ENCODE measurements at places on chromosomes 5 and 9.

GRCh38 chr5:159788835-159789331, 127.4 kb upstream of the ADRA1B start:
- no peak for DNase-seq

GRCh38 chr9:93907551-93908199, 47.5 kb downstream of the BARX1 start:
- no peak for DNase-seq

DNA sequence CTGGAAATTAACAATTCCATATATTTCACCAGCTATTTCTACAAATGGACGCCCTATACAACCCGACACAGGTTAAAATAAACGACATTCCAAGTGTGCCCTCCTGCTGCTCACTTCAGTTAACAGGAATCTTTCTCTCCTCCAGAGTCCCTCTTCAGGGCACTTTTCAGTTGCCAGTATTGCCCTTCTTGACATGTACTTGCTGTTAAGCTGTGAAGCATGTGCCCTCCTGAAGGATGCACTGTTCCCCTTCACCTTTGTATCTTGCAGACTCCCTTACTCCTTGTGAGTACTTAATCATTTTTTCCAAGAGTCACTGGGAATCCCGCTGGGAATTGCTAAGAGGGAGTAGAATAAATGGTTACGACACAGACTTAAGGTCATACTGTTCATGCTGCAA, 364.1 kb downstream of the CTNND2 start:
- no peak for DNase-seq

DNA sequence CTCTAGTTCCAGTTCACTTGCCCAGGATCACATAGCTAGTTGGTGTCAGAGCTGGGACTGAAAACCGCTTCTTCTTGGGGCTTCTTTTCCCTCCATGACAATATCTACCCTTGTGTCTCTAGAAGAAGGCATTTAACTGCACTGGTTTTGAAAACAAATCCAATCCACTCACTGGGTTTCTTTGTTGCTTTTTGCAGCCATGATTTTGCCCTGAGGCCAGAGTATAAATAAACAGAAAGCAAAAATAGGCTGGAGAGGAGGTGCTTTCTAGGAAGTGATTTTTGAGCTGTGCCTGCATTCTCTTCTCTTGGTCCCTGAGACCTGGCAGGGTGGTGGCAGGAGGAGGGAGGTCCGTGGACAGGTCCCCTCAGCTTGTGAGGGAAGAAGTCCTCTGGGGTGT, 6.9 kb upstream of the TRIO start:
- DNase-seq = no peak

GRCh38 chr5:6780802-6781391, 67.7 kb downstream of the TENT4A start:
- no peak for DNase-seq

GRCh38 chr5:149775785-149776184, 45.7 kb downstream of the PPARGC1B start:
- no peak for DNase-seq

DNA sequence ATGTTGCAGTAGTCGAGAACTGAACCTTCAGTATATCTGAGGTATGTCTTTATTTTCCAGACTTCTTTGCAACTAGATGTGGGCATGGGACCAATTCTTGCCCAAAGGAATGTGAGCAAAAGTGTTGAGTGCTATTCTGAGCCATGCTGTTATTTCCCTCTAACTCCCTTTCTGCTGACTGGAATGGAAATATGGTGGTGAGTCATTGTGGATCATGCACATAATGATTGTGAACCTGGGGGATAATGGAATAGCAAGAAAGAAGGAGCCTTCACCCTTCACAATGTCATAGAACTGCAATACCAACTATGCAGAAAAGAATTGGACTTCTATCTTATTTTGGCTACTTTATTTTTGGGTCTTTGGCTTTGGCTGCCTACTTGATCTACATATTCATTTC, 10.3 kb upstream of the DOCK2 start:
- no peak for DNase-seq

GRCh38 chr9:35691757-35692301, 2.1 kb upstream of the TPM2 start:
- no peak for DNase-seq

- DNase-seq = no peak
Measured at GRCh38 chr9:80874276-80874675, 815.1 kb downstream of the TLE1 start.

- DNase-seq = no peak
Measured at GRCh38 chr5:38758774-38759600, 86.8 kb upstream of the OSMR start.

GRCh38 chr5:77065256-77065655, 21.8 kb downstream of the ZBED3 start:
- DNase-seq = no peak

GRCh38 chr9:68560071-68560844, 19.6 kb upstream of the TMEM252 start:
- no peak for DNase-seq

DNA sequence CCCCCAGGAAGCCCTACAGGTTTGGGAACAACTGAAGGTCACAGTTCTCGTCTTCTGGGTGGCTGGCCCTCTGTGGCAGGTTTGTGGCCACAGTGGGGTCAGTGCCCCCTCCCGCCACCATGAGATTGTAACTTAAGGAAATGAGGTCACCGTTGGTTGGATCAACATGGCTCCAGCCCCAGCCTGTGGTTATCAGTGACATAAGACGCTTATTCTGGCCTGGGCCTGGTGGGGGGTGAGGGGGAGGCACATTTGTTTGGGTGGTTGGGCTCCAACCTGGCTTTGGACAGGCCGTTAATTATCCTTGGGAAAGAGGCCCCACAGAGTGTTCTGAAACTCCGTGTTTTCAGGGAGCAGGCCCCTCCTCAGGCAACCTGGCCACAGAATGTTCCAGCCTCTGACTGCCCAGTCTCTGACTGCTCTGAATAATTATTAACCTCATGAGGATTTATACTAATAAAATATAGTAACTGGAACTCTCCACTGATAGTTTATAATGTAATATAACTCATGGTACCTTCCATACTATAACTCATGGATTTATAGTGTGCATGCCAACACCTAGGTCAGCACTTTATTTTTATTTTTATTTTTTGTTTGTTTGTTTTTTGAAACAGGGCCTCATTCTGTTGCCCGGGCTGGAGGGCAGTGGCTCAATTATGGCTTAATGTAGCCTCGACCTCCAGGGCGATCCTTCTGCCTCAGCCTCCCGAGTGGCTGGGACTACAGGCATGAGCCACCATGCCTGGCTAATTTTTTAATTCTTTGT, 58.0 kb upstream of the RPL26L1 start:
- no peak for DNase-seq

- DNase-seq = no peak
Measured at GRCh38 chr9:87722393-87723088, 3.4 kb upstream of the CTSL start.

DNA sequence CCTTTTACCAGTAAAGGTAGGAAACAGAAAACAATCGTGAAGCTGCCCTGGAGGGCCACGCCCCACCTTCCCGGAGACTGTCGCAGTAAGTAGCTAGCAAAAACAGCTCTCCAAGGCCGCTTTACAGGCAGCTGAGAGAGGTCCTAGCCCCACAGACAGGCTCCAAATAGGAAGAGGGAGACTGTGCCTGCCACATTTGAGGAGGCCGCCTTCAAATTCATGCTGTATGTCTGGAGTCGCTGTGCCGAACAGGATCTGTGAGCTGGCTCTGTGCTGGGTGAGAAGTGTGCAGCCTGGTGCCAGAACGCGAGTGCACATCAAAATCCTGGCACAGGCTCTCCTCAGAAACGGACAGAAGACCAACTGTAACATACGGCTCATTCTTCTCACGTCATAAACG, 582.2 kb downstream of the CETN3 start:
- no peak for DNase-seq

DNA sequence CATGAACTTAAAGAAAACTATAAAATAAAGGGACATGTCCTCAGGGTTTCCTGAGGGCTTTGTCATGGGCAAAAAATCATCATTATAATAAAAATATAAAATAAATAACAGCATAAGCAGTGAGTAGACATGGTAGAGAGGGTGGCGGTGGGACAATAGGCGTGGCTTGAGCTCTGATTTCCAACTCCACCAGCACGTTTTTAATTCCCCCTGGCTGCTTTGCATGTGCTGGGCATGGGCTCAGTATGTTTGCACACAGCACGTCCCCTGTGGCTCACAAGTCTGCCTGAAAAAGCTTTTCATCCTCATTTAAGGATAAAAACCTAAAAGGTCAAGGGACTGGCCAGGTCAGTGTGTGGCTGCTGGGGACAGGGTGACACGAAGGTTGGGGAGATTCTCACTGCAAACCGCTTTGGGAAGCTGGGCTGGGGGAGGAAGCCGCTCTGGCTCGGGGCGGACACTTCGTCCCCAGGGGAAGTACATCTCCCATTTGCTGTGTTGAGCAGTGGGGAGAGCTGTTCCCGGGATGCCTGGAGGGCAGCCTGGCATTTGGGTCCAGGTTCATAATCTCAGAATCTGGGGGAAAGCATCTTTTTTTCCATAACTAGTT, 32.6 kb downstream of the NKX2-5 start:
- no peak for DNase-seq

DNA sequence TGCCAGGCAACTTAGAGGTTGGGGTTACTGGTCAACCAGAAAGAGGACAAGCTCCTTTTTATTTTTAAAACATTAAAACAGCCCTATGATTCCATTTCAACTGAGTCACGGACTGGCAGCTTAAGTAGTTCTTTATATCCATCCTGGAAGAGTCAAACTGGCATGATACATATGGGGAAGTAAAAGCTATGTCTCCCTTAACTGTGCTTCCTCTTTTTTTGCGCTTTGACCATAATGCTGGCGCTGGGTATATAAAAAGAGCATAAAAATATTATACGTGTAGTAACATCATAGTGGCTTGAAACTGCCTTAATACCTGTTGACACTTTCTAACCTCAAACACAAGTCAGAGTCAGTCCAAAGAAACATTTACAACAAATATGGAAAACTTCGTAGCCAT, 274.4 kb downstream of the CSNK1G3 start:
- no peak for DNase-seq

DNA sequence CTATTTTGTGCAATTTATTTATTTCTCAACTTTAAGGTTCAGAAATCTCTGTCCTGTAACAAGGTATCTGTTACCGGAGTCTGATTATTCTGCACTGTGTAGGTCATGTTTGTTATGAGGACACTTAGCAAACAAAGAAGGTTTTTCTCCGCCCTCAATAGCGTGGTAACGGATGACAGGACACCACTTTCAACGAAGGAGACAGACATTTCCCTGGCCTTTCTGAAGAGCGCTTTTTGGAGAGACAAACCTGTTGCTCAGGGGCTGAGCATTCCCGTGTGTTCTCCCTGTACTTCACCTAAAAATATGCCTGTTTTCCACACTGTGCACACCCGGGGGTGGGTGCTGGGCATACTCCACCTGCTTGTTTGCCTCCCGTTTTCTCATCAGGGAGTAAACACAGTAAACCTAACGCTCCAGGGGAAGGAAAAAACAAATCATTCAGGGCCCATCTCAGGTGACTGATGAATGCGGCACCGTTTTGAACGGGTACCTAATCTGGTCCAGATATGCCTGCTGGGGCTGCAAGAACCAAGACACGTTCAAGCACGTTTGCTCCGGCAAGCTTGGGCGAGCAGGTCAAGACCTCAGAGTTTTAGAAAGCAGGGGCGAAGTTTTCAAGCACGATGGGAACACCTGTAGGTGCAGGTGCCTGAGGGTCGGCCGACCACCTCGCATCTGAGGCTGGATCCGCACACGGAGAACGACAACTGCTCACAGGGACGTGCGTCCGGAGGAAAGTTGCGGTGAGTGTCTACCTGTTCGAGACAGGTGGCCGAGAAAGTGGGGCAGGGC, 859 bp downstream of the RETREG1 start:
- DNase-seq = no peak

DNA sequence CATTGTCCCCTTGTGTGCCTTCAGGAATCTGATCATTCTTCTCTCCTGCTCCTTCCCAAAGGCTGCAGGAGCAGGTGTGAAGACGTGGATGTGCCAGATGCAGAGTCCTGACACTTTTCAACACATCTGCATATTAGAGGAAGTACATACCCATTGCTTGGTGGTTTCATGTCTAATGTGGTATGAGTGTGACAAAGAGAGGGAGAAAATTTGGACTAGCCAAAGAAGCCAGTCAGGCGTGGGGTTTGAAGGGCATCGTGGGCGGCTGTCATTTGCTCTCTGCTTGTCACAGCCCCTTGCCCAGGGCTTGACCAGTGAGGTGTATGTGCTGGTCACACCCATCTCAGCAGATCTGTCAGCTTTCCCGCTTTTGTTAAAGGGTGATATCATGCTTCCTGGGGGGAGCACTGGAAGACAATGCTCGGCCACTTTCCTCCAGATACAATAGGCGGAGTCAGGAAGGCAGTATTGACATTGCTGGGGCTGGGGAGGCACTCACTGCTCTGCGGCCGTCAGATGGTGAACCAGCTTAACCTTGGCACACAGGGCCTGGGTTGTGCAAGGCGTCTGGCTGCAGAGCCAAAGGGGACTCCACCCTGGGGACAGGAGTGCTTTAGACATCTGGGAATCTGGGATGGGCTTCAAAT, 8.6 kb downstream of the TEK start:
- no peak for DNase-seq

DNA sequence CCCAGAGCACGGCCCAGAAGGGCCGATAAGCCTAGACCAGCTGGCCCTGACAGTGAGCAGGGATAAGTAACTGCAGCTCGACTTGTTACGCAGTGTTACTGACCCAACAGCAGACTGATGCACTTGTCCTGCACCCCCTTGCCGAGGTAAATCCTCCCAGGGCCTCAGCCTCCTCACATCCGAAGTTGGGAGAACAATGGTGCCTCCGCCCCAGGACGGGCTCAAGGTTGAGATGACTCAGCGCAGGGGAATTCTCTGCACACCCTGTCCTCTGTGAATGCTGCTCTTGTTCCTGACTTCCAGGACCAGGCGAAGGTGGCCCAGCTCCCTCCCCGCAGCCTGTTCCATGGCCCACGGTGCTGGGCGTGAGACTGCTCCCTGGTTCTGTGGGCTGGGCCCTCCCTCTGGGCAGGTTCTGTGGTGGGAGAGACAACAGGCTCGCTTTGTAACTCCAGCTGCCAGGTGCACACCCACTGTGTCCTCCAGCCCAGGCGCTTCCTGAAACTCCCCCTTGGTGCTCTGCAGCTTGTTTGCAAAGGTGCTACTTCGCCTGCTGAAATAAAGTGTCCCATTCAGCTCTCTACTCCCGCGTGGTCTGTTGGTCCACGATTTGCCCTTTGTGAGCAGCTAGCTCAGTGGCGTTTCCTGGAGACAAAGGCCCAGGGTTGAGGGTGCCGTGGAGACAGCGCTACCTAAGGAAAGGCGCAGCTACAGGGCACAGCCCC, 40.1 kb upstream of the SLC6A19 start:
- no peak for DNase-seq

DNA sequence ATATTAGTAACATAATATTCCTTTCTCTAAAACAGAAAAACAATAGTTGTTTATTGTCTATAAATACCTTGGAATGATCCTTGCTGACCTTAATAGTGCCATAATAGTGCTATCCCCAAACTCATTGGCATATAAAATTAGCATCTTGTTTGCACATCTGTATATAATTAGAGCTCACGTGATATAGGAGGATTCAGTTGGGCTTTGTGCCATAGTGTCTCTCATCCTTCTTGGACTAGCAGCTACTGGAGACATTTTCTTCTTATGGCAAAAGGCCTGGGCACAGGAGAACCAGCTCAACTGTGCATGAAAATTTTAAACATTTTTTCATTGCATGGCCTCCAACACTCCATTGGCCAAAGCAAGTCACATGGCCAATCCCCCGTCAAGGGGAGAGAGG, 342.5 kb downstream of the SPATA31D1 start:
- no peak for DNase-seq

- DNase-seq = no peak
Measured at GRCh38 chr9:76591256-76591950, 132.4 kb downstream of the GCNT1 start.

All from activated naive CD4-positive, alpha-beta T cell (primary cell).